CD4-positive, alpha-beta T cell treated with Interleukin-10 for 1 hour (primary cell): ENCODE measurements at places on chromosomes 7 and 10.

DNA sequence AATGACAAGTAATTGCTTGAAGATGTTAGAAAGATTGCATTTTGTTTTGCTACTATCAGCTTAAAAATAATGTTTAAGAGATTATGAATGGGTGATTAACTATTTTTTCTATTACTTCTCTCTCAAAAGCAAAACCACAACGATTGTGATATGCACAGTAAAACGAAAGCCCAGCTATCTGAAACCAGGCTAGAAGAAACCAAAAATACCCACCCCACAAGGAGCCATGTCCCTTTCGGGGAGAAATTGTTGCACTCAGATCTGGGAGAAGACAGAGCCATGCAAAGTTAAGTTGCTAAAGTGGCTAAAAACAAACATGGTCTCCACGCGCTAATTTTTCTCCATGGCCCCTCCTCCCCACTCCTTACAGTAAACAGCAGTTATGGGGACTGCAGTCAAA is 173.6 kb downstream of the RPS24 start:
- DNase-seq: no peak

- no peak for DNase-seq
Measured at GRCh38 chr10:21402606-21403083, 122.8 kb downstream of the SKIDA1 start.

- DNase-seq: no peak
Measured at GRCh38 chr7:79789584-79790345, 336.3 kb upstream of the MAGI2 start.

GRCh38 chr7:158125091-158125490 is 462.5 kb downstream of the PTPRN2 start:
- no peak for DNase-seq

- peak; percentile 34 for DNase-seq
Measured at GRCh38 chr7:139767561-139767982, 10.2 kb downstream of the HIPK2 start.

- no peak for DNase-seq
Measured at GRCh38 chr7:26185844-26186180, 14.7 kb downstream of the HNRNPA2B1 start.

GRCh38 chr7:101308245-101309085 is 13.1 kb downstream of the IFT22 start:
- peak; percentile 2 for DNase-seq

GRCh38 chr7:129773328-129773731 is 161.8 kb downstream of the NRF1 start:
- DNase-seq: no peak

DNA sequence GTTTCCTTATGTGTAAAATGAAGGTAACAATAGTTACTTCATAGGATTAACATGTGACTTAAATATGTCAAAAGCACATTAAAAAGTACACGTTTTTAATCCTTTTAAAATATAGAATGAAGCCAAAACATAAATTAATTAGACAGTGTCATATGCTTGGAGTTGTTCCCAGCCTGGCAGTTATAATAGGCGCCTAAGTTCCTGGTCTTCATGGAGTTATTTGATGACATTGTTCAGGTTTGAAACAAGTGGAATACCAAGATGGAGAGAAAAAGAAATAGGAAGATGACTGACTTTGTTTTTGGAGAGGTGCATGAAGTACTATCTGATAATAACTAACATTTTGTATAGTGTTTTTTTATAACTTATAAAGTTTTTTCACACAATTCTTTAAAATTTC is 67.3 kb downstream of the ZNRF2 start:
- no peak for DNase-seq

GRCh38 chr7:36879021-36879420 is 154.7 kb upstream of the AOAH start:
- DNase-seq: no peak

- DNase-seq: no peak
Measured at GRCh38 chr10:127715782-127716378, 21.1 kb upstream of the FOXI2 start.
